Stimulated activated CD4-positive, alpha-beta T cell treated with anti-CD3 and anti-CD28 coated beads, Interleukin-4, amount 100 ng/mL, for 48 hours (primary cell): ENCODE measurements at places on chromosomes 16 and 17.

- no peak for DNase-seq
These were observed 115.2 kb upstream of the NETO2 start for GRCh38 chr16:47258874-47259461.

GRCh38 chr16:67547423-67548264 is 14.7 kb upstream of the CTCF start:
- DNase-seq: no peak

- DNase-seq: no peak
These were observed 17.9 kb downstream of the SLC39A11 start for GRCh38 chr17:73074566-73074965.

- no peak for DNase-seq
These were observed 234.2 kb upstream of the MAF start for GRCh38 chr16:79834720-79835119.

DNA sequence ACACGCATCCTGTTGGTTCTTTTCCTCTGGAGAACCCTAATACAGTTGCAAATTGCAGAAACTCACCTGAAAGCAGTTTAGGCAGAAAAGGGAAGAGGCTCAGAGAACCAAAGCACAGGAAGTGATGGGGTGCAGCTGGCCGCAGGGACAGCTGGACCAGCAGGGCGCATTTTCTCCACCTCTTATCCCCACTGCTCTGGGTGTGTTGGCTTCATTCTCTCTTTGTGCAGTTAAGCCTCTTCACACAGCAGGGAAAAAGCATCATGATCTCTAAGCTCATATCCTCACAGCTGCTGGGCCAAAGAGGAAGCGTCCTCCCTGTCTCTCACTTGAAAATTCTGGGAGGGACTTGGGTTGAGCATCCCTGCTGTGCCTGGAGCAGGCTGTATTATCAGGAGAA is 20.0 kb upstream of the LRRC75A start:
- DNase-seq: no peak

GRCh38 chr16:88781140-88782077 is 3.6 kb downstream of the PIEZO1 start:
- peak; percentile 57 for DNase-seq

GRCh38 chr16:3249451-3249850 is 7.0 kb downstream of the MEFV start:
- DNase-seq: no peak

GRCh38 chr16:47197536-47198179 is 53.9 kb upstream of the NETO2 start:
- DNase-seq: no peak

DNA sequence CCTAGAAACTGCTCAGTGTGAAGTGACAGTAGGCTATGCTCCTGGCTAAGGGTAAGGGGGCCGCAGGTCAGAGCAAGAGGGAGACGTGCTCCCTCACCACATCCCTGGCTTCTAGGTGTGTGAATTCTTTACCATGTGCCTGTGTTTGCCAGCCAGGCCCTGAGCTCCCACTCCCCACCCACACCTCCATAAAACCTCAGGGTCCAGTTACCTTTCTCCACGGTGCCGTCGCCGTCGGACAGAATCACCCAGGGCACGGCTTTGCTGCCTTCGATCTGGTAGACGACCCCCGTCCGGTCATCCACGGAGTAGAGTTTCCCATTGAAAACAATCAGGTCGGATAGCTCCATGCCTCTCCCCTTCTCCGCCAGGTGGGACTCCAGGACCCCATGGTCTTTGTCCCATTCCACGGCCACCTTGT is 12.8 kb downstream of the CANT1 start:
- no peak for DNase-seq

- DNase-seq: no peak
These were observed 3.2 kb downstream of the ZSCAN10 start for GRCh38 chr16:3095869-3096268.

GRCh38 chr16:79336437-79337229 is 263.9 kb downstream of the MAF start:
- no peak for DNase-seq

DNA sequence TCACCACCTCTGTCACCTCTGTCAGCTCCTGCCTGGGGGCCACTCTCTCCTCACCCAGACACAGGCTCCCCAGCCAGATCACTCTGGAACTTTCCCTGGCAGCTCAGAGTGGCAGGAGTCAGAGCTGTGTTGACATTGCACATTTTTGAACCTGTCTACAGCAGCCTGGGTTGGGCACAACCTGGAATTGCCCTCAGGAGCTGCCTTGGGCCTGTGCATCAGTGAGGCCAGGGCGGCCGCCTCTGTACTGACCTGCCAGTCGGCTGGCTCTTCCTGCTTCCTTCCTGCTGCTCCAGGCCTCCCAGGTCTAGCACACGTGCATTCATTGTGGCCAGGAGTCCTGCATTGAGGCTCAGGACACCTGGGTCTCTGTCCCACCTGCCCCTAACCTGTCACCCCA is 14.2 kb upstream of the TMEM11 start:
- DNase-seq: no peak

- peak; percentile 94 for DNase-seq
These were observed 4.4 kb downstream of the CD19 start for GRCh38 chr16:28935924-28936783.

- DNase-seq: no peak
These were observed 17.4 kb downstream of the CRK start for GRCh38 chr17:1438593-1439083.

- DNase-seq: no peak
These were observed 55.8 kb downstream of the MYH10 start for GRCh38 chr17:8574687-8575086.

- no peak for DNase-seq
These were observed 24.0 kb downstream of the CEP295NL start for GRCh38 chr17:78878871-78879527.

GRCh38 chr17:28953444-28954118 is 2.3 kb upstream of the PHF12 start:
- DNase-seq: no peak

GRCh38 chr17:27414271-27414670 is 42.0 kb upstream of the KSR1 start:
- no peak for DNase-seq

- DNase-seq: no peak
These were observed 22.3 kb upstream of the N4BP1 start for GRCh38 chr16:48632137-48632774.

- peak; percentile 37 for DNase-seq
These were observed 28.4 kb upstream of the TMC5 start for GRCh38 chr16:19389246-19389645.

GRCh38 chr16:80058214-80058613 is 457.7 kb upstream of the MAF start:
- DNase-seq: no peak

DNA sequence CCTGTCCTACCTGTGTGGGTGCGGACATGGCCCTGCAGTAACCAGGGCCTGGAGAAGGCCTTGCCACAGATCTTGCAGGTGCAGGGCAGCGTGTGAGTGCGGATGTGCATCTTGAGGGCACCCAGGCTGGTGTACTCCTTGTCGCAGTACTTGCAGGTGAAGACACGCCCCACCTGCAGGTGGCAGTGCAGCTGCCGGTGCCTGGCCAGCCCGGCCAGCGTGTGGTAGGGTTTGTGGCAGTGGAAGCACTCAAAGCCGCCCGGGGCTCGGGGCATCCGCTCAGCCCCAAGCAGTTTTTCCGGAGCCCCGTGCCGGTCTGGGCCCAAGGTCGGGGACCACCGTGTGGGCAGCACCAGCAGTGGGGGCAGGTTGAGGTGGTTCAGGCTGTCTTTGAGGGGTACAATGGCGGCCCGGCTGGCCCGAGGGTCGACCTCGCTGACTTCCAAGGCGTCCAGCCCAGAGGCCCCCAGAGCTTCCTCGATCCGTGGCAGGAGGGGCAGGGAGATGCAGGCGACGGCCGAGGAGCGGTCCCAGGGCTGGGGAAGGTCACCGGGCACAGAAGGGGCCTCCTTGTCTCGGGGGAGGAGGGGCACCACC is 5.1 kb downstream of the SNAI3 start:
- no peak for DNase-seq

GRCh38 chr16:57541754-57542435 is 548 bp upstream of the ADGRG5 start:
- DNase-seq: no peak

DNA sequence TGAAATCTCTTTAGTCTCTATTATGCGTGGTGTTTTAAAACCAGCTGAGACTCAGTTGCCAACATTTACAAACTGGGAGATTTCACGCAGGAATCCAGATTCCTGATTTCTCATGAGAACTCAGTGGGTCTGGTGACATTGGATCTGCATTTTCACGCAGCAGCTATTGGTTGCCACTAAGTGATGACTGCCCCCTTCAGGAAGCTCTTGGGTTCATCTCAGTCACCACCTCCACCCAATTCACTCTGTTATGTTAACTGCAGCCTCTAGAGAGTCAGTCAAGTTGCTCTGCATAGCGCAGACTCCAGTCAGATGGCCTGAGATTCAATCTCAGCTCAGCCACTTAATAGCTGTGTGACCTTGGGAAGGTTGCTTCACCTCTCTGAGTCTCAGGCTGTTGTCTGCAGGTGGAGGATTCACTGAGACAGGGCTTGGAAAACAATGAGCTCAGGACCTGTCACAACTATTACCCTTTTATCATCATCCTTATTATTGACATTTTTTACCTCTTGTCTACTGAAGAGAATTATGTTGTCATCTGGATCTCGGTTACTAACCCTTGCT is 6.4 kb downstream of the SHISA9 start:
- DNase-seq: no peak

GRCh38 chr17:50867363-50868139 is 1.4 kb upstream of the TOB1 start:
- peak; percentile 70 for DNase-seq

DNA sequence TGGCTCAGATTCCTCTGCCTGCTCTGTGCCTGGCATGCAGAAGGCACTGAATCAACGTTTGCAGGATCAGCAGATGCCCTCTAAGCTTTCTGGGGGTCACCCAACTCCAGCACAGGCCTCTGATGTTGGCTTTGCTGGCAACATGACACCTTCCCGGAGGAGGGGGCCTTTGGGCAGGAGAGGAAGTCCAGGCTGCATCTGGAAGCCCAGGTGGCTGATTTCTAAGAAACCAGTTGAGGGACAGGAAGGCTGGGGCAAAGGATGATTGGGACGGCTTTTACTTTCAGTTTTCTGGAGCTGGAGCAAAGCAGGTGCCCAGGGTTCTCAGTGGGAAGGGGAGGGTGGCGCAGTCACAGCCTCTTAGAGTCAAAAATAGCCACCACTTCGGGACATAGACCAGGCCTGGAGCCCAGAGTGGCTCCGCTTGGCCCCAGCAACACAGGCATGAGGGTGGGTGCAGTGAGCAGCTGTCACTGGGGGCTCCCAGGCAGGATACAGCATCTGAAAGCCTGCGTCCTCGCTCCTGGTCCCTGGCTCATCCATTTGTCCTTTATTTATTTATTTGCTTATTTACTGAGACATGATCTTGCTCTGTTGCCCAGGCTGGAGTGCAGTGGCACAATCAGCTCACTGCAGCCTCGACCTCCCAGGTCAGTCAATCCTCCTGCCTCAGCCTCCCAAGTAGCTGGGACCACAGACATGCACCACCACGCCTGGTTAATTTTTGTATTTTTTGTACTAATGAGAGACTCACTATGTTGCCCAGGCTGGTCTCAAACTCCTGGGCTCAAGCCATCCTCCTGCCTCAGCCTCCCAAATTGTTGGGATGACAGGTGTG is 15.1 kb downstream of the SOCS1 start:
- DNase-seq: no peak

DNA sequence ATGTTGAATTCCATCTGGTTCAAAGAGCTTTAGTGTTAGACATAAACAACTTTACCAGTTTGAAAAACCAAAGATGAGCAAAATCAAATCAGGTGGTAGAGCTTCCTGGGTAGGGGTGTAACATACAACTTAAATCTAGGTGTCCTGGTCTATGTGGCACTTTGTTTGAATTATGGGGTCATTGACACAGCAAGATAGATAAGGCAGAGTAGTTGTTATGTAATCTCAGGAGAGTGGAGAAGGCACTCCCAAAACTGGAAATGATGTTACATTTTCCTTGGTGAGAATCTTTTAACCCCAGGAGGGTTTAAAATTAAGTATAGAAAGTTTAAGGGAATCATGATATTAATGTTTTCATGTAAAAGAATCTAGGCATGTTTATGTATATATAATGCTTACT is 31.9 kb downstream of the CCDC42 start:
- DNase-seq: no peak

DNA sequence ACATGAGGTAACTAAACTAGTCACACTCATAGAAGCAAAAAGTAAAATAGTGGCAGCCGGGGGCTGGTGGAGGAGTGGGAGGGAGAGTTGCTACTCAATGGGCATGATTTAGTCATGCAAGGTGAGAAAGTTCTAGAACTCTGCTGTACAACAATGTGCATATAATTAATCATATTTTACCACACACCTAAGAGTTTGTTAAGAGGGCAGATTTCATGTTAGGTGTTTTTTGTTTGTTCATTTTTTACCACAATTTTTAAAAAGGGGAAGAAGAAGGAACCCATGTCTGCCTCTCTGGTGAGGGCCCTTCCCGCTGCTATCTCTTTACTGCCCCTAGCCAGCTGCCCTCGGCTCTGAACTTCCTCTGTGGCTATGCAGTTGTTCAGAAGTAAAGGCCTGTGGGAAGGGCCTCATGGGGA is 11.2 kb downstream of the CD300LB start:
- DNase-seq: no peak

- no peak for DNase-seq
These were observed 236.4 kb upstream of the EEF2KMT start for GRCh38 chr16:5333991-5334390.

DNA sequence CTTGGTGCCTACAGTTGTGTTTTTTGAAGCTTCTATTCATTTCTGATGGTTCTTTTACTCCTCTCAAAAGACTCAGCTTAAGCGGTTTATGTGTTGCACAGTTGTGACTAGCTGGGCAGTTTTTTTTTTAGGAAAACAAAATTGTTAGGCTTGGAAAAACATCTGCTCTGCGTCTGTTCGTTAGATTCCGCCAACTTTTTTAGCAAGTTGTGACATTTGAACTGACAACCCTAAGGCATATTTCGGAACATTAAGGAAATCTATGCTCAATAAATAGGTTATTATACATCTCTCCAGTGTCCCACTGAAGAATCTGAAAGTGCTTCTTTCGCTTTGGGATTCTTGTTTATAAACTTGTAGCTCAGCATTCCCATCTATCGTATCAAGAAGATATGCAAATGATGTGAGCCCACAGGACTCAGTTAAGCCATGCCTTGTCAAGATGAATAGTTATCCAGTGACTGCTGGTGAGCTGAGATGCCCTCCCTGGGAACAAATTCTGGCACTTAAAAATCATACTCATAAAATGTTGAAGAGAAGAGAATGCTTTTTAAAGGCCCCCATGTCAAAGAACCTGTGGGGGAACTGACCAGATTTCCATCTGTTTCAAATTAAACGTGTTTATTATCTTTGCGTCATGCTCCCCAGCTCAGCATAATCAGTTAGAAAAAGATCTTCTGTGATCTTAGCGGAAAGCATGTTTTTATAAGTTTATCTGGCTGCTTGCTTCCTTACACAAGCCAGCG is 109.0 kb upstream of the FAM20A start:
- DNase-seq: no peak
